ENCODE measurements at places on chromosomes 4 and X. TPM values are rescaled to one million over a fixed set of nuclear protein-coding genes. Genes with fewer than 3 reads are reported as not detected.

The PRRG1 gene
- 2.5 TPM for polyA plus RNA-seq

The HHIP gene
- 0.03 TPM for polyA plus RNA-seq

The SMIM10 gene
- polyA plus RNA-seq, result 31.9 TPM

The DCLK2 gene
- polyA plus RNA-seq, result 9.3 TPM

The TMEM35A gene
- polyA plus RNA-seq, result 2.9 TPM

The KANTR gene
- 1.6 TPM for polyA plus RNA-seq

The RHOXF2B gene
- not detected for polyA plus RNA-seq

The TRAPPC11 gene
- 16.6 TPM for polyA plus RNA-seq
